ENCODE measurements at places on chromosomes 16 and 17. TPM values are rescaled to one million over a fixed set of nuclear protein-coding genes. Genes with fewer than 3 reads are reported as not detected.

Gene EXOSC6
- total RNA-seq = 8.2 TPM

Gene MYH13
- total RNA-seq = not detected

Gene SPATA32
- not detected for total RNA-seq

Gene SLFN14
- 0.05 TPM for total RNA-seq

Gene HIC1
- total RNA-seq = 9.9 TPM

Gene UNKL
- total RNA-seq = 14.1 TPM

Gene SEZ6L2
- 0.55 TPM for total RNA-seq

Gene GFER
- 20.3 TPM for total RNA-seq

Gene COX10
- 7.8 TPM for total RNA-seq

Gene CUEDC1
- 8.1 TPM for total RNA-seq

GRCh38 chr17:10616502-10617119, 40.5 kb downstream of the MYH3 start:
- DNase-seq = peak; percentile 74

- DNase-seq = no peak
These were observed 434.5 kb upstream of the GOT2 start for GRCh38 chr16:59168461-59169114.

DNA sequence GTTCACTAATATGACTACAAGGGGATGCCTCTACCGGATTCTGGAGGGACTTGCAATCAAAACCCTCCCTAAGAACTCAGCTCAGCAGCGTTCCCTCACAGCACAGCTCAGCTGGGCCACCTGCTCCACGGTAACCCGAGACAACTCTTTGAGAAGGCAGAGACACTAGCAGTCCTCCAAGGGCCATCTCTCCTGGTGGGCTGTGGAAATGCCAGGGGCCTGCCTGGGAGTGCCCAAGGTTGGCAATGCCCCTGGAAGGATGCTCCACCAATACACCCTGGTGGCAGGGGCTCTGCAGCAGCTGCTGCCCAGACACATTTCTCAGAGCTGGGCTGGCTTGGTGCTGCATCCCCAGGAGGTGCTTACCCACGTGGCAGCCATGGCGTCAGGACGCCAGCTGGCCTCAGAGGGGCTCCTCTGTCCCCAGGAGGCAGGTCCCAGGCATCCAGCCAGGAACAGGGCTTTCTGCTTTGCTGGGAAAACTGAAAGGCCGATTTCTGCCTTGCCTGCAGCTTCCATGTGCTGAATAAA, 16.5 kb downstream of the CDIP1 start:
- no peak for DNase-seq

- no peak for DNase-seq
These were observed 8.4 kb downstream of the LPO start for GRCh38 chr17:58246781-58247180.

DNA sequence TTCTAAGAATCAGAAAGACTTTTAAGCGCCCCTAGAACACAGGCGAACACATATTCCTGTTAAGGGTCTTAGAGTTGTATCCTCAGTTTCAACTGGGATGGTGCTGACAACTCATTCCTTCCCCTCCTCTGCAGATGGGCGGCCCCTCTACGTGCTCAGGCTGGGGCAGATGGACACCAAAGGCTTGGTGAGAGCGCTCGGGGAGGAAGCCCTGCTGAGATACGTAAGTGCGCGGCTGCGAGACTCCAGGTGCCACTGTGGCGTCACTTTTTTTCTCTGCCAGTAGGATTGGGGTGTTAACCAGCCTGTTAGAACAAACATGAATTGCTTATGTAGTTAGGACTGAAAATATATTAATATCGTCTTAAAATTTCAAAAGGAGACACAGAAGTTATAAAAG, 62.7 kb downstream of the SEC14L1 start:
- DNase-seq = no peak

DNA sequence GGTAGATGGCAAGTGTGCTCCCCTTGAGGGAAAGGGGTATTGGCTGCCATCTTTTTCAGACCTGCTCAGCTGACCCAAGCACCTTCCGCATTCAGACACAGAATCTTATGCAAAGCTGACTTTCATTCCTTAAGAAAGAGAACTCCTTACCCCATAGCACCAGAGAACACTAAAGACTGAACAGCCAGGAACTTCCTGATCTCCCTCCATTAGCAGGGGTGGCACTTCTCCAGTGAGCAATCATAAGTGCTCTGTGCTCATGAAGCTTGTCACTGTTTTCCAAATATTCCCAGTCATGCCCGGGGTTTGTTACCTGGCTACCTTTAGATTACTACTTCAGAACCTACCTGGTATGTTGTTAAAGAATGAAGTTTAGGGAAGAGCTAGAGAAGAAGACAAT, 11.9 kb downstream of the HSD17B2 start:
- no peak for DNase-seq

DNA sequence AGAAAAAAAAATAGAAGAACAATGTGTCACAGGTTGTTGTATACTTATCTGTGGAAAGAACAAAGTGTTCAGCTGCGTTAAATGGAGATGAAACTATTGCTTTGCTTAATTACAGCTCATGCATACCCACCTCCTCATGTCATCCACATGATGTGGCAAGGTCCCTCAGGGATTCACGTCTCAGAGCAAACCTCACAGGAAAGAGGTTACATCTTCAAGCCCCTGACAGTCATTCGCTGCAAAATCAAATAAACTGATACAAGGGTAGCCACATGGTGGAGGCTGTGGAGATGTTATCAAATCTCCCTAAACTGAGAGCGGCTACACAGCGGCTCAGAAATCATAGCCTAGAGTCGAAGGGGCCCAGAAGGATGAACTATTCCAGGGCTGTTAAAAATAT, 21.1 kb downstream of the GINS3 start:
- DNase-seq = no peak

DNA sequence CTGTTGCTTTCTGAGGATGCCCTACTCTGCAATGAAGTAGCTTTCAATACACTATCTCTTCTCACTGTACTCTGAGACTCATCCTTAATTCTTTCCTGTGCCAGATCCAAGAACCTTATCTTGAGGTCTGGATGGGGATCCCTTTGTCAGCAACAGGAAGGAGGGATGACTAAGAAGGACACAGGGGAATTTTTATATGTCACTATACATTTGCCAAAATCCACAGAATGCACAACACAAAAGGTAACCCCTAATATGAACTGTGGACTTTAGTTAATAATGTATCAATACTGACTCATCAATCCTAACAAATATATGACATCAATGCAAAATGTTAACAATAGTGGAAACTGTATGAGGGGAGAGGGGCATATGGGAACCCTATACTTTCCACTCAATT, 4.7 kb upstream of the RBBP6 start:
- DNase-seq = no peak

- no peak for DNase-seq
These were observed 11.9 kb downstream of the SBK1 start for GRCh38 chr16:28304214-28304613.

DNA sequence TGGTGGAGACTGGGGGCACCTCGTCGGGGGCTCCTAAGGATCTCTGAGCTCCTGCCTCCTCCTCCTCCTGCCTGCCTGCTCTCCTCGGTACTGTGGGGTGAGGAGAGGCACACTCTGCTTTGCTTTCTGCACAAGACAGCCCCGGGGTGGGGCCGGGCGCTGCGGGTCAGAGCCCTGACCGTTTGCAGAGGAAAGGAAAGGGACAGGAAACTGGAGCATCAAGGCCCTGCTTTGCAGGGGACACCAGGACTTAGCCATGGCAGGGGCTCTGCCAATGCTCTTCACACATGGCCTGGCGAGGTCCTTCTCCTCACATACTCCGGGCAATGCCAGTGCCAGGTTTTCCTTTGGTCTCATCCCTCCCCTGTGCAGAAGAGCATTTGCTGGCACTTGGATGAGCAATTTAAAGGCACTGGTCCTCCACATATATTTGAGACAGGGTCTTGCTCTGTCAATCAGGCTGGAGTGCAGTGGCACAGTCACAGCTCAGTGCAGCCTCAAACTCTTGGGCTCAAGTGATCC, 23.8 kb upstream of the DOC2B start:
- DNase-seq = no peak

GRCh38 chr16:71383054-71383773, 24.7 kb downstream of the CALB2 start:
- DNase-seq = no peak

DNA sequence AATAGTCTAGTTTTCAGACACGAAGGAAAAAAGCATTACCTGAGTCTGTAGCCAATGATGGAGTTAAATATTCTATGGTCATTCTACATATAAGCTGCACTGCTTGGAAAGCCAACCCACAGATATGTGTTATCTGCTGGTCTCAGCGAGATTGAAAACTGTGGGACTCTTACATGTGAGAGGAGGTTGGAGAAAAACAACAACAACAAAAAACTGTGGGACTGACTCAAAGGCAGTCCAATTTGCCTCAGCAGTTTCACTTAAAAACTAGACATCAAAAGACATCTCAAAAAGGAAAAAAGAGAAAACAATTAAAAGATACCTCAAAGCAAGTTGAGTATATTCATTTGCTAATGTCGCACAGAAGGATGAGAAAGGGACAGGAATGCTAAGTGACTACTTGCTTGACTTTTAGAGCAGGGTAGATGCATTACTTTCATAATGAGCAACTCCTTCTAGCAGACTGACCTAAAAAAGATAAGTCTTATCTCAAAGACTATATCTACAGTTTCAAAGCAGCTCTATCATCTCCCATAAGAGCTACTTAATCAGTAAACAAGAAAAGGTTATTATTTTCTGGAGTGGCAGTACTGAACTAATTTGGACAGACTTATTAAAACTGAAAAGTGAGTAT, 35.5 kb upstream of the ITGA2B start:
- no peak for DNase-seq

DNA sequence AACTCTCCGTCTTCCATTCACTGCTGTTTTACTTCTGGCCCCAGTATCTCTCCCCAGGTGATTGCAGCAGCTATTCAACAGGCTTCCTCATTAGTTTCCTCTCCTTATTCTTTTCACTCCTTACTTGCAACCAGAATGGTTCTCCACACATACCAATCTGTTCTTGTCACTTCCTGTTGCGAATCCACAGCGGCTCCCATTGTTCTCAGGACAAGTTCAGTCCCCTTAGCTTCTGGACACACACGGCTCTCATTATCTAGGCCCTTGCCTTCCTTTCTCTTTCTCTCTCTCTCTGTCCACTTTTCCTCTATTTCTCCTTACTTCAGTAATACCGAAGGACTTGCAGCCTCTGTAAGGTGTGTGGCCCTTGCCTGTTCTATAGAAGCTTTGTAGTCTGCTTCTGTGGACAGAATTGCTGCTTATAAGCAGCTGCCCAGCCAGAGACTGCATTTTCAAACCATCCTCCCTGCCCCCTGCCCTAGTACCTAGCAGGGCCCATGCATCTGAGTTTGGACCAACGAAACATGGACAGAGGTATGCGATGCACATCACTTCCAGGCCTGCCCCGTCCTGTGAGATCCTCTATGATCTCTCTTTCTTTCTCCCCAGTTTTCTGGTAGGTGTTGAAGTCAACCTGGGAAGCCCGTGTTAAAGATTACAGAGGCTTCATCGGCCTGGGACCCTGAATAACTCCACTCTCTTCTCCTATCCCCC, 45.7 kb downstream of the VAT1L start:
- DNase-seq = no peak

DNA sequence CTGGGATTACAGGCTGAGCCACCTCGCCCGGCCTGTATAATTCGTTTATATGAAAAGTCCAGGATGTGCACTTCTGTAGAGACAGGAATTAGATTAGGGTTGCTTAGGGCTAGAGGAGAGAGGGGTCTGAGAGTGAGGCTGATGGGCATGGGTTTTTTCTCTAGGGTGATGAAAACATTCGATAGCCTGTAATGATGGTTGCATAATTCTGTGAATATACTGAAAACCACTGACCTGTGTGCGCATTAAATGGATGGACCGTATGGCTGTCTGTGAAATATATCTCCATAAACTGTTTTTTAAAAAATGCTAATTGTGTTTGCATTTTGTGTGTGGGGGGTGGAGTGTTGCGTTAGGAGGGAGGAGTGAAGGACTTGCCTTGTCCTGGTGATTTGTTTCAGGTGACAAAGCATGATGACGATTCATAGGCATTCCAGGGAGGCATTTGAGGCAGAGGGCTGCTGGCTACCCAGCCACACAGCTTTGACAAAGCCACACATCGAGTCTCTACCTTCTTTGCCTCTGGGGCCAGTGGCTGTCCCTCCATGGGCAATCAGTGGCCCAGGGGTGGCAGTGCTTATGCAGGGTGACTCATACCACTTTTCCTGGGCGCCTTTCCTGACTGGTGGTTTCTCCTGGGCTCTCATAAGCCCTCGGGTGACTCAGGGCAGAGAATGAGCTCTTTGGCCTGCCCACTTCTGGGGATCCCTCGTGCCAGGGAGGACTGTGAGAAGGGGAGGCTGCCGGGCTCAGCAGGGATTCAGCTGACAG, 148.5 kb upstream of the WSCD1 start:
- no peak for DNase-seq

All from left lobe of liver (tissue), 2 donors.